Stimulated activated CD4-positive, alpha-beta T cell treated with anti-CD3 and anti-CD28 coated beads, Interleukin-1b, Interleukin-23, amount 100 ng/mL, for 4 hours (primary cell): ENCODE measurements at places on chromosomes 2 and 18.

DNA sequence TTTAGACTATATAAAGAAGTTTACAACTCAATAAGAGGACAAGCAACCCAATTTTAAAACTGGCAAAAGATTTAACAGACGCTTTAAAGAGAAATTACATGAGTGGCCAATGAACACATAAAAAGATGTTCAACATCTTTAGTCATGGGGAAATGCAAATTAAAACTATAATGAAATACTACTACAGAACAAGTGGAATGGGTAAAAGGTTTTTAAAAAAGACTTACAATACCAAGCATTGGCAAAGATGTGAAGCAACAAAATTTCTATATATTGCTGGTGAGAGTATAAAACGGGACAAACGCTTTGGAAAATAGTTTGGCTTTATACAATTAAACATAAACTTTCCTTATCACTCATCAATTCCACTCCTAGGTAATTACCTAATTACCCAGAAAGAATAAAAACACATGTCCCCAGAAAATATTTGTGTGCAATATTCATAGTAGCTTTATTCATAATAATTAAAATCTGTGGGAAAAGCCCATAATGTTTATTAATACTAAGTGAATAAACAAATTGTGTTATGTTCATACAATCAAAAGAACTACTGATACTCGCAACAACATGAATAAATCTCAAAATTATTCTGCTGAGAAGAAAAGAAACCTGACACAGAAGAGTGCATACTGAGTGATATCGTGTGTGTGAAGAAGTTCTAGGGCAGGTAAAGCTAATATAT, 76.7 kb upstream of the MYCN start:
- no peak for DNase-seq

- no peak for DNase-seq
Observed at GRCh38 chr2:120486441-120486840, 140.5 kb downstream of the INHBB start.

DNA sequence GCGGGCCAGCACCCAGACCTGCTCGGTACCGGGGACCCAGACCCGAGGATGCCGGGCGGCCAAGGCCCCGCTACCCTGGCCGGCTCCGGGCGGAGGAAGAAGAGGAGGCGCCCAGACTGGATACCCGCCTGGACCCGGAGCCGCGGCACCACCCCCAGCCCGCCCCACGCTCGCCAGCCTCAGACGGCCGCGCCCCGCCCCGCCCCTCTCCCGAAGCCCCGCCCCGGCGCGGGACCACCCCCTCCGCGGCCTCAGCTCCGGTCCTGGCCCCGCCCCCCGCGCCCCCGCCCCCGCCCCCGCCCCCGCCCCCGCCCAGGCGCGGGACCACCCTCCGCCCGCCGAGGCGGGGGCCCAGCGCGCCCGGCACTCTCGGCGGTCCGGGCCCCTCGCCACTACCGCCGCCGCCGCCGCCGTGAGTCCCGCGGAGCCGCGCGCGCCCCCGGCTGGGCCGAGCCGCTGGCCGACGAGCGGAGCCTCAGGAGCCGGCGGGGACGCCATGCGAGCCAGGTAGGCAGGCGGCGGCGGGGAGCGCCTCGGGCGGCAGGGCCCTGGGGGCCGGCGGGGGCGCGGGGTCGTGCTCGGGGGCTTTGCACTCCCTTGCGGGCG, at the start of gene SH3BP4:
Gene SH3BP4, plus strand, starts transcription at position 354 of the 606 bp plus-strand sequence. CDS start 82,986 bp downstream, outside the sequence.
- DNase-seq: no peak

GRCh38 chr2:132268977-132269523, 107.3 kb upstream of the ANKRD30BL start:
- no peak for DNase-seq

- DNase-seq: peak; percentile 33
Observed at GRCh38 chr2:191165176-191165643, 14.4 kb upstream of the STAT4 start.

- DNase-seq: no peak
Observed at GRCh38 chr18:60554967-60555366, 182.4 kb upstream of the MC4R start.

DNA sequence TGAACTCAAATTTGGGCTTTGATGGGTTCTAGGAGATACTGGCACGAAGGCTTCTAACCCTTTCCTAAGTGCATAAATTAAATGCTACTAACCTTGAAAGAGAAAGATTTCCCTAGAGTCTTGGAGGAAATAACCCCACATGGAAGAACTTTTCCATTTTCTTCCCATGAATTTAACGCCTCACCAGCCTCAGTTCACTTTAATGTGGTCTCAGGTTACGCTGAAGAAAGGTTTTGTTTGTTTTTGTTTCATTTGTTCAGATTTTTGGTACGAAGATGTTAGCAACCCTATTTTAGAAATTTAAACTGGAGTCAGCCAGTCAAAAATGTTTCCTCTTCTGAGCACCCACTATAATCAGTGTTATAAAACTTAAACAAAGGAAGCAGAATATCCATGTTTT, 30.7 kb downstream of the METTL4 start:
- no peak for DNase-seq

DNA sequence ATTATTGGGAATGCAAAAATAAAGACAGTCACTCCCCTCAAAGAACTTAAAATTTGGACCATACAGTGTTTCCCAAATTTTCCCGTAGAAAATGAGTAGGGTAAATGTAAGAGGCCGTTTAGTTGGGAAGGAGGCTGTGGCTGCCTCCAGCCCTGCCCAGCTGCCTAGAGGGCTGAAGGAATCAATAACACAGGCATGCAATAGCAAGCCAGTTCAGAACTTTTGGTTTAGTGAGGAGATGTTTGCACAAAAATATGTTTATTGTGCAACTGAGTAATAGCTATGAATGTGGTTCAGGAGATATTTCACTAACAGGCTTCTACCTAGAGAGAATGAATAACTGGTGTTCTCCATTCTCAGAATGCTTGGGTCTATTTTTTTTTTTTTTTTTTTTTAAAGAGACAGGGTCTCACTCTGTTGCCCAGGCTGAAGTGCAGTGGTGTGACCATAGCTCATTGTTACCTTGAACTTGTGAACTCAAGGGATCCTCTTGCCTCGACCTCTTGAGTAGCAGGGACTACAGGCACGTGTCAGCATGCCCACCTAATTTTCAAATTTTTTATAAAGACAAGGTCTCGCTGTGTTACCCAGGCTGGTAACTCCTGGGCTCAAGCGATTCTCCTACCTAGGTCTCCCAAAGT, 23.6 kb downstream of the UGP2 start:
- DNase-seq: no peak

DNA sequence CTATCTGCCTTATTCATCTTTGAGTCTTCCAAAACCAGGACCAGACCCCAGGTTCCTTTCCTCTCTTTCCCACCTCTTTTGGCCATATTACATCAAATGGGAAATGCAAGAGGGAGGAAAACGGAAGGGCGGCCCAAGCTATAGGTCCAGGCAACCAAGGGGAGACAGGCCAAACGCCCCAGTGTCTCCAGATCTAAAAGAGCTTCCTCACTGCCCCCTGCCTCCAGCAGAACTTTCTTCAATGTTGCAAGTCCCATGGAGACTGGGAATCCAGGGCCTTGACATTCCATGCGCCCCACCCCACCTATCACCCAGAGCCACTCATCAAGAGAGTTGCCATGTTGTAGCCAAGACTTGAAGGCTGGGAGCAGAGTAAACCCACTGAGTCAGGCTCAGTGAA, 15.4 kb downstream of the TNS1 start:
- DNase-seq: no peak

- DNase-seq: no peak
Observed at GRCh38 chr2:120133572-120134244, 89.5 kb downstream of the TMEM185B start.

GRCh38 chr2:220276741-220277444, 649.5 kb downstream of the SLC4A3 start:
- no peak for DNase-seq

DNA sequence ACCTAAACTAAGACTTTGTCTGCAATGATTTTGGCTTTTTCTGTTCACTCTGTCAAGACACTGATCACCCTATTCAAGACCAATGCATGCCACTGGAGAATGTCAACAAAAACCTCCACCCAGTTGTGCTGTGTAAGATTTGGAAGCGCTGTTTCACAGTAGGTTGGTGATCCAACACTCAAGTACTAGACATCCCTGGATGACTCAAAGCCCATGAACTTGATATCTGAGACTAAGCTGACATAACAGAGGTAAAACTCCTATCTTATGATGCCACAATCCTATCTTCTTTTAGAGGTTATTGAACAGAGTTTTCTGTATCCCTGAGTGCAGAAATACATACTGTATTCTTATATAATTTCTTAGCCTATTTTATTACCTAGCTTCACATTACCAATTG, 251.3 kb upstream of the ETAA1 start:
- no peak for DNase-seq

DNA sequence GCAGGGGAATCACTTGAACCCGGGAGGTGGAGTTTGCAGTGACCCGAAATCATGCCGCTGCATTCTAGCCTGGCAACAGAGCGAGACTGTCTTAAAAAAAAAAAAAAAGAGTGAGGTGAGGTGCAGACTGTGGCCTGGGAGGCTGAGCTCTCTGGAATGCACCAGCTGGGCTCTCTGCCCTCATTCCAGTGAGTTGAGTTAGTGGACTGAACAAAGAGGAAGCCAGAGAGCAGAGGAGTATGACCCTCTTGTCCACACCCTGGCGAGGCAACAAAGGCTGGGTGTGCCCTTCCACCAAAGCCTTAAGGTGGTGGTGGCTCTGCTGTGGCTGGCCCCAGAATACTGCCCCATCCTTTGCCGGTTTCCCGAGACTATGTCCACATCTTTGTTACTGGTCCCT, 71.3 kb upstream of the ACKR3 start:
- no peak for DNase-seq

DNA sequence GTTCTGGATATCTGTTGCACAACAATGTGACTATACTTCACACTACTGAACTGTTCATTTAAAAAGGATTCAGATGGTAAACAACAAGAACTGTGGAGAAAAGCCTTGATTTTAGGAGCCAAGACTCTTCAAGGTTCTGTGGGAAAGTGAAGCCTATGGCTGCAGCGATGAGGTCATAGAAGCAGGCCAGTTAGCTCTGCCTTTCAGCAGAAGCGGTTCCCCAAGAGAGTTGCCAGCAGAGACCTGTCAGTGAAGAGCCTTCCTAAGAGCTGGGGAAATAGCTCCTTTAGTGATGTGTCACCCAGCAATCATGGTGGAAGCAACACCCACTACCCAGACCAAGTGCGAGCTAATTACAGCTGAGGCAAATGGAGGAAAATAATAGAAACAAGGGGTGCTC, 346.5 kb upstream of the ETAA1 start:
- DNase-seq: no peak

DNA sequence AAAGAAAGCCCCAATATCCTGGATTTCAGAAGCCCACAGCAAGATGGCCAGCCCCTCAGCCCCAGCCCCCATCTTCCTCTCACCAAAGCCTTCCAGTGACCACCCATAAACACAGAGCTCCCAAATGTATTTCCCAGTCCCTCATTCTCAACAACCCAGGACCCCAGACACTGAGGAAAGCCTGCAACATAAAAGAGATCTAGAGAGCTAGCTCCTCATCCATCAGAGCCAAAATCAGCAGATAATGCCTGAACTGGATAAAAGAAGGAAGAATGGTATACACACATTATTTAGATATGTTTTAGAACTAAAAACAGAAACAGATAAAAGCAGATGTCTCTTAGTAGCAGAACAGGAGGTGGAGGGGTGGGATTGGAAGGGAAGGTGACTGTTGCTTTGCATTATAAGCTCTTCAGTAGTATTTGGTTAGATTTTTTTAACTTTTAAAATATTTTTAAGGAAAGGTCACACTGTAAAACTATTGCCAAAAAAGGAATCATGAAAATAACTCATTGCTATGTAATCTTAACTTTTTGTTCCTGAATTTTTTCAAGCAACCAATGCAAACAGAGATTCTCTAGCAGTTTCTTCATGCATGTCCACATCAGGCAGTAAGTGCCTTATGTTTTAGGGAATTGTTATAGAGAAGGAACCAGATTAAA, 144.2 kb upstream of the PKDCC start:
- no peak for DNase-seq

GRCh38 chr2:183409662-183410061, 285.4 kb downstream of the NUP35 start:
- DNase-seq: no peak

GRCh38 chr2:112629224-112629623, 16.5 kb upstream of the SLC20A1 start:
- DNase-seq: no peak

- no peak for DNase-seq
Observed at GRCh38 chr18:13253786-13254688, 35.5 kb downstream of the LDLRAD4 start.

- no peak for DNase-seq
Observed at GRCh38 chr2:153474876-153475435, 3.6 kb downstream of the RPRM start.

DNA sequence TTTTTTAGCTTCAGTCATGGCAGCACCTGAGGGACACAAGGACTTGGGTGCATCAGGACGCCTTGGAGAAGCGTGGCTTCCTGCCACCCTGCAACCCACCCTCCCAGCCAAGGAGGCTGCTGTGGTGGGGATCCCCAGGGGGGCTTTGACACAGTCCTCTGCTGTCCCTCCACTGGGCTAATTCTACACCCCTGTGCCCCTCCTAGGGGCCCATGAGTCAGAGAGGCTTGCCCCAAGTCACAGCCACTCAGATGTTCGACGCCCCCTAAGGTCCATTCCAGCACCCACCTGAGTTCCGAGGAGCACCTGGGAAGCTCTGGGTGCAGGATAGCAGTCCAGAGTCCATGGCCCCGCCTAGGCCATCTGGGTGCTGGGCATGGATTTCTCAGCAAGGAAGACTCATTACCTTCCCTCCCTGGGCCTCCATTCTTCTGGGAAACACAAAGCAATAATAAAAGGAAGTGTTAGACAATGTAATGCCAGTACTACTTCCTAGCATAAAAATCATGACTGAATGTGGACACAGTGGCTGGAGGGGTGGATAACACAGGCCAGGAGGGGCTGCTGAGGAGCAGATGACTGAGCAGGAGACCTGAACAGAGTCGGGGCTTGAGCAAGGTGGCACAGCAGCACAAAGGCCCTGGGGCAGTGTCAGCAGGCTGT, 3.7 kb downstream of the ALPG start:
- DNase-seq: no peak

DNA sequence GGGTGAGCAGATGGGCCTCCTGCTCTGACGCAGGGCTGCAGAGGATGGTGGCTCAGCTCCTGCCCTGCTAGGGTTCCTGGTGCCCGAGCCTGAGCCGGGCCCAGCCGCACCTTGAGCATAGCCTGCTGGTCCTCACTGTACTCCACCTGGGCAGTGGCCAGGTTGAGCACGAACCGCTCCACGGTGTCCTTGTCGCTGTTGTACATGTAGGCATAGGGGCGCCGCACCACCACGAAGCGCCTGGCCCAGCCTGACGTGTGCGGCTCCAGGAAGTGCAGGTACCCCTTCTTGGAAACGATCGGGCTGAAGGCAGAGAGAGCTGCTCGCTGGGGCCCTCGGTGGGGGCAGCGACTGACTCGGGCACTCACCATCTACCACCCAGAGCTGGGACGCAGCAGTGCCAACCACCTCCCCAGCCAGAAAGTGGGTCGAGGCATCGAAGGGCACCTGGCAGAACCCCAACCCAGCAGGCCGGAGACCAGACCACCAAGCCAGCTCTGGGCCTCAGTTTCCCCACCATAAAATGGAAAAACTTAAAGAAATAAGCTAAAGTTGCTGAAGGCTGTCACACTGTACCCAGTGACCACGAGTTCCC, 27.3 kb downstream of the AQP12A start:
- DNase-seq: no peak

GRCh38 chr2:13193075-13193474, 476.3 kb downstream of the TRIB2 start:
- no peak for DNase-seq

- no peak for DNase-seq
Observed at GRCh38 chr18:2518473-2518872, 52.8 kb downstream of the METTL4 start.

GRCh38 chr18:1012775-1013174, 108.1 kb downstream of the ADCYAP1 start:
- no peak for DNase-seq
